ENCODE measurements at places on chromosomes 2 and 18.

- peak overlapping the region; percentile 55 for H3K4me3 ChIP-seq
- no peaks in the 10 kb centered on the region for H3K27me3 ChIP-seq
- peaks cover 77% of the 10 kb centered on the region for H3K4me1 ChIP-seq
- peaks cover 44% of the 10 kb centered on the region for H3K36me3 ChIP-seq
These were observed 5.2 kb downstream of the STARD7 start for GRCh38 chr2:96203130-96204028.

DNA sequence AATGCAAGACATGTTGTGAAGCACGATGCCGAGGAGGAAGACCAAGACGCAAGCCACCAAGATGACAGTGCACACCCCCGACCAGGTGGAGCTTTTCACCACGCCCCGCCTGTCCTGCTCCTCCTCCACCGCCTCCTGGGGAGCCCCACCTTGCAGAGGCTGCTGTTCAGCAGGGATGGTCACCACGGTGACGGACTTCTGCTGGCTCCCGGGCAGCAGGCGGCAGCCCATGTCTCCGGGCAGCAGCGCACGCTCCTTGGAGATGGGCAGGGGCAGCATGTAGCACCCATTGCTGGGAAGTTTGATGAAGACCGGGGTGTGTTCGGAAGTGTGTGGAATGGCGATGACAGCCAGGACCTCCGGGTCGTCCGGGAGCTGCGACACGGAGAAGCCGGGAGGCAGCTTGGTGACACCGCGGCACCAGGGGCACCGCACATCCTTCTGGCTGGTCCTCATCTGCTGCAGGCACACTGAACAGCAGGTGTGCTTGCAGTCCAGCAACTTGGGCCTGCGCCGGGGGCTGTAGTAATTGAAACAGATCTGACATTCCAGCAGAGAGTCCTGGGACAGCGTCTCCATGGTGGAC lies 76.8 kb downstream of the RNF152 start:
- no peak overlapping the region for H3K27ac ChIP-seq
- H3K27me3 ChIP-seq, result no peaks in the 10 kb centered on the region
- H3K36me3 ChIP-seq, result no peaks in the 10 kb centered on the region
- DNase-seq, result no peak

GRCh38 chr2:111155610-111156009 lies 34.9 kb downstream of the BCL2L11 start:
- no peak for DNase-seq
- H3K4me1 ChIP-seq, result peaks cover 36% of the 10 kb centered on the region
- no peak overlapping the region for H3K4me3 ChIP-seq

DNA sequence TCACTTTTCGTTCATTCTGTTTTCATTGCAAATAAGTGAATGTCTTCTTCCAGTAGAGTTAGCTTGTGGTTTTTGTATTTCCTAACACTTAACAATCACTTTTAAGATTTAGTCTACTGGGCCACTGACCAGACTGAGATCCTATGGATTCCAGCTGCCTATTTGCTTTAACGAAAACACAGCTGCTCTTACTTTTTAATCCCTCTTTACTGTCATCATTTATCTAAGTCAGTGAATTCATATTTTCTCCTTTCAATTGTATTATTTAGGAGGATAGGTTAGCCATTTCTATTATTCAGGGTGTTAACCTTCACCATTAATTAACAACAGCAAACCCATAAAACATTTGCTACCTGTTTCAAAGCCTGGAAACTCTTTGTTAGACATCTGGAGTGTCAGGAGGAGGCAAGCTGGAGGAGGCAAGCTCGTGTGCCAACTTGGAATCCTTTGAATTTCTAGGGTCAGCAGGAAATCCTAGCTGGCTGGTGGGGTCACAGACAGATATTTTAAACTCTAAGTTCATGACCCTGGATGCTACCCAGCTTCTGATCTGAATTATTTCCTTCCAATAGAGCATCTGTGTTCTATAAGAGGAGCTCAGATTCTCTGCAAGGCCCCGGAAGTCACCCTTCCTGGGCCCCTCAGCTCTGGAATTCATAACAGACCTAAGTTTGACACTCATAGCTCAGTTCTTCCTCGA lies 385.3 kb downstream of the RBM43 start:
- H3K27me3 ChIP-seq, result peaks cover 3% of the 10 kb centered on the region
- H3K36me3 ChIP-seq, result no peaks in the 10 kb centered on the region
- no peak for DNase-seq
- H3K27ac ChIP-seq, result no peak overlapping the region
- no peaks in the 10 kb centered on the region for H3K4me1 ChIP-seq

GRCh38 chr2:127270663-127271062 lies 23.3 kb downstream of the ERCC3 start:
- no peak for DNase-seq
- H3K36me3 ChIP-seq, result peaks cover 57% of the 10 kb centered on the region
- H3K27ac ChIP-seq, result no peak overlapping the region
- H3K4me1 ChIP-seq, result no peaks in the 10 kb centered on the region
- H3K4me3 ChIP-seq, result no peak overlapping the region

DNA sequence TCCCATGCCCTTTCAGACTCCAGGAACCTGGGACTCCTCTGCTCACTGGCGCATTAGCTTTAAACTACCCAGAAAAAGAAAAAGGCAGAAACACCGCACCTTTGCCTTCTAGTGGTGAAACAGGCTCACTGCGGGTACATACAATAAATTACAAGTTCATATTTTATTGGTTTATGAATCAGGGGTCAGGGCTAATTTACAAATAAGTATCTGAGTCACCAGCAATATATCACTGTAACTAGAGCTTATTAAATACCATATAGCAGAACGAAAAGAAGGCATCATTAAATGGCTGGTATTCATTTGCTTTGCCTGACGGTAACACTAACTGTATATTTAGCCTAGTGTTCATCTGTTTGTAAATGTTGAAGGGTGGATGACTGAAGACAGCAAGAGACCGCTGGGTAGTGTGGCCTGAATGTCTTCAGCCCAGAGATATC lies 26.9 kb upstream of the DTNB start:
- no peaks in the 10 kb centered on the region for H3K27me3 ChIP-seq
- H3K4me3 ChIP-seq, result no peak overlapping the region
- H3K4me1 ChIP-seq, result peaks cover 2% of the 10 kb centered on the region
- H3K36me3 ChIP-seq, result no peaks in the 10 kb centered on the region
- DNase-seq, result peak; percentile 47

DNA sequence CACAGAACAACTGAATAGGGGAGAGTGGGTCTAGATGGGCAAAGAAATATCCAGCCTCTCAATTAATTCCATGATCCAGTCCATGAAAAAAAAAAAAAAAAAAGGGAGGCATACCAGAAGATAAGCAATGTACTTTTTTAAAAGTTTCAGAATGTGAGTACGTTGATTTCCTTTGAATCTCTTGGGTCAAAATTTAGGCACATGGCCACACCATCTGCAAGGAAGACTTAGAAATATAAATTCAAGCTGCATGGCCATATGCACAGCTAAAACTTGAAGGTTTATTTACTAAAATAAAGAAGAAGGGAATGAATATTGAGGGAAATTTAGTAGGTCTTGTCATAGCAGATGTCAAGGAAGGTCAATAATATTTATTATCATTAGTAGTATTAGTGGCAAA lies 286.5 kb upstream of the CDH7 start:
- no peaks in the 10 kb centered on the region for H3K4me1 ChIP-seq
- H3K36me3 ChIP-seq, result no peaks in the 10 kb centered on the region
- H3K27me3 ChIP-seq, result no peaks in the 10 kb centered on the region
- H3K4me3 ChIP-seq, result no peak overlapping the region
- no peak for DNase-seq

DNA sequence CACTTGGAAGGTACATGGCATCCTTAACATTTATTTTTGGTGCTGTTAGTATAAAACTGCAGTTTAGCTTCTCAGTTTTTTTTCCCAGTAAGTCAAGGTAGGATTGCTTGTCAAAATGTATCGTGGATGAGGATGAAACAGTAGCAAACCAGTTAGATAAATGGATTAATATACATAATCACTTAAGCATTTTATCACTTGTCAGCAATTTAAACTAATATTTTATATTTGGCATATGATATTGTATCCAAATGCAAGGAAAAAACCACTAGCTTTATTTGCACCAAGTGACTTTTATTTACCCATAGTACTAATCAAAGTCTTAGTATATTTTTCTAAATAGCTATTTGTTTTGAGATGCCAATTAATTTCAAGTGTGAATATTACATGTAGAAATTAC lies 137.7 kb upstream of the XIRP2 start:
- no peak overlapping the region for H3K27ac ChIP-seq
- no peaks in the 10 kb centered on the region for H3K27me3 ChIP-seq

GRCh38 chr2:74051504-74051903 lies 66.8 kb downstream of the TET3 start:
- H3K27me3 ChIP-seq, result no peaks in the 10 kb centered on the region
- H3K4me3 ChIP-seq, result no peak overlapping the region
- peaks cover 22% of the 10 kb centered on the region for H3K36me3 ChIP-seq

- no peaks in the 10 kb centered on the region for H3K4me1 ChIP-seq
- H3K4me3 ChIP-seq, result no peak overlapping the region
- no peaks in the 10 kb centered on the region for H3K27me3 ChIP-seq
- H3K27ac ChIP-seq, result no peak overlapping the region
- peaks cover 48% of the 10 kb centered on the region for H3K36me3 ChIP-seq
These were observed 15.2 kb downstream of the AFG3L2 start for GRCh38 chr18:12361770-12362378.

- peak overlapping the region; percentile 87 for H3K4me3 ChIP-seq
- peak overlapping the region; percentile 98 for H3K27ac ChIP-seq
- H3K27me3 ChIP-seq, result no peaks in the 10 kb centered on the region
- no peak for DNase-seq
- peaks cover 30% of the 10 kb centered on the region for H3K36me3 ChIP-seq
These were observed 659 bp upstream of the COX5B start for GRCh38 chr2:97645112-97645694.

DNA sequence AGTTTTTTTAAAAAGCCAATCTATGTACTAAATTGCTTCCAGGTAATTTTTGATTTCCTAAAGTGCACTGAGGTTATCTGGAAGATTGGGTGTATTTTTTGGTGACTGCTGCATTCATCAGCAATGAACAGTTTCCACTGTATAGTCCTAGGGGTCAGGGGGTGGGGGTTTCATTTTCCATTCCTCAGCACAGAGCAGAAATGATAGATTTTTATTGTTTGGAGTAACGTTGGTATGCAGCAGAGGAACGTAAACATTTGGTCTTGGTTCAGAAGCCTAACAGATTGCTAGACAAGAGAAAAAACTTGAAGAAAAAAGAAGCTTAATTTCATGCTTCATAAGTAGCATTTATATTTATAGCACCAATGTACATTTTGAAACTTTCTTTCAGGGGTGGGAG lies 54.9 kb downstream of the ZCCHC2 start:
- DNase-seq, result peak; percentile 39
- peaks cover 21% of the 10 kb centered on the region for H3K4me1 ChIP-seq
- H3K36me3 ChIP-seq, result peaks cover 50% of the 10 kb centered on the region
- H3K4me3 ChIP-seq, result no peak overlapping the region

DNA sequence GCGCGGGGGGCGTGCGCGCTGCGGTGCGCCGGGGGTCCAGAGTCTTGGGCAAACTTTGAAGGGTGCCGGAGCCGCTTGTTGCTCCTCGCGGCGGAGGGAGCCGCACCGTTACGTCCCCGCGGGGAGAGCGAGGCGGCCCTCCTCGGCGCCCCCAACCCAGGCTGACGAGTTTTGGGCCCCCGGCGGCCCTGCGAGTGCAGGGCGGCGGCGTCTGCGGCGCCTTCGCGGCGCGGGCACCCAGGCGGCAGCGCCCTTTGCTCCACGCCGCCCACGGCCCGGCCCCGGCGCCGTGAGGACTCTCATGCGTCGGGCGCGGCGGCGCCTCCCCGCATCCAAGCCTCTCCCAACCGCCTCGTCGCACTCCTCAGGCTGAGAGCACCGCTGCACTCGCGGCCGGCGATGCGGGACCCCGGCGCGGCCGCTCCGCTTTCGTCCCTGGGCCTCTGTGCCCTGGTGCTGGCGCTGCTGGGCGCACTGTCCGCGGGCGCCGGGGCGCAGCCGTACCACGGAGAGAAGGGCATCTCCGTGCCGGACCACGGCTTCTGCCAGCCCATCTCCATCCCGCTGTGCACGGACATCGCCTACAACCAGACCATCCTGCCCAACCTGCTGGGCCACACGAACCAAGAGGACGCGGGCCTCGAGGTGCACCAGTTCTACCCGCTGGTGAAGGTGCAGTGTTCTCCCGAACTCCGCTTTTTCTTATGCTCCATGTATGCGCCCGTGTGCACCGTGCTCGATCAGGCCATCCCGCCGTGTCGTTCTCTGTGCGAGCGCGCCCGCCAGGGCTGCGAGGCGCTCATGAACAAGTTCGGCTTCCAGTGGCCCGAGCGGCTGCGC lies 814 bp downstream of the FZD7 start:
- peaks cover 28% of the 10 kb centered on the region for H3K27me3 ChIP-seq
- H3K4me3 ChIP-seq, result peak overlapping the region; percentile 72
- H3K36me3 ChIP-seq, result no peaks in the 10 kb centered on the region
- DNase-seq, result peak; percentile 59
- H3K4me1 ChIP-seq, result peaks cover 15% of the 10 kb centered on the region
- H3K27ac ChIP-seq, result no peak overlapping the region

DNA sequence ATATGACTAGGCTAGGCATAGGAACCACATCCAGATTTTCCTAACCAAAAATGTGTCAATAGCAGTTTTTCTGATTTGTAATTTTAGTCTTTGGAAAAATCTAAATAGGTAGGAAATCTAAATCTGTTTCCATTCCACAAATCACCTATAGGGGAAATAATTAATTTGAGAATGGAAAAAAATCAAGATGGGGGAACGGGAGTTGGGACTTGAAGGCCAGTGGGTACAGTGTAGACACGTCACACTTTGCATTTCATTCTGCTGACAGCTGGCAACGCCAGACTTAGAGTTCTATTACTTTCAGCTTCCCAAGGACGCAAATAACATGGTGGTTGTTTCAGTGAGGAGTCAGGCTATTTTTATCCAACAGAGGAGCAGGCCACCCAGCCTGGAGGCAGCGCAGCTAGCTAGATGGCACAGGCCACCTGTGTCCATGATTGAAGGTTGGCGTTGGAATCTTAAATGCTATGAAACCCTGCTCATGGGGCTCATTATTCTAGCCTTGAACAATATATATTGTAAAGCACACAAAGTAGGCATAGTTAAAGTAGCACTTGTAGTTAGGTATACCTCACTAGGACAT lies 23.4 kb downstream of the HNRNPA3 start:
- DNase-seq, result no peak
- no peaks in the 10 kb centered on the region for H3K27me3 ChIP-seq
- peak overlapping the region; percentile 38 for H3K27ac ChIP-seq
- peaks cover 50% of the 10 kb centered on the region for H3K36me3 ChIP-seq
- H3K4me3 ChIP-seq, result no peak overlapping the region
- H3K4me1 ChIP-seq, result peaks cover 59% of the 10 kb centered on the region

DNA sequence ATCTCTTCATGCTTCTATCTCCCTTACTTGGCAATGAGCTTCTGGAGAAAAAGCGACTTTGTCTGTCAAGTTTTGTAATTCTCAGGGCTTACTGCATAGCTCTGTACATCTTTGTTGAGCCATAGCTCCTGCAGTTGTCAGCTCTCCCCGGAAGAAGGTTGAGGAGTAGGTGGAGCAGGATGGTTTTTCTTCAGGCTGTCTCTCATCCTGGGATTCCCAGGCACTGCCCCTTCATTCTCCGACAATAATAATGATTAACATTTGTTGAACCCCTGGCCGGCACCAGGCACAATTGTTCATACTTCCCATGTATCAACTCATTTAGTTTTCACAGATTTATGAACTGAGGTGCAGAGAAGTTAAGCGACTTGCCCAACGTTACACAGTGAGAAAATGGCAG lies 23.5 kb upstream of the RHOB start:
- H3K27ac ChIP-seq, result no peak overlapping the region
- no peak overlapping the region for H3K4me3 ChIP-seq
- H3K27me3 ChIP-seq, result peaks cover 3% of the 10 kb centered on the region
- DNase-seq, result no peak

Measured in activated CD4-positive, alpha-beta T cell treated with anti-CD3 and anti-CD28 coated beads for 36 hours (primary cell).